Heart right ventricle (tissue), 16 donors: ENCODE measurements at places on chromosomes 4 and X. TPM values are rescaled to one million over a fixed set of nuclear protein-coding genes. Genes with fewer than 3 reads are reported as not detected.

DNA sequence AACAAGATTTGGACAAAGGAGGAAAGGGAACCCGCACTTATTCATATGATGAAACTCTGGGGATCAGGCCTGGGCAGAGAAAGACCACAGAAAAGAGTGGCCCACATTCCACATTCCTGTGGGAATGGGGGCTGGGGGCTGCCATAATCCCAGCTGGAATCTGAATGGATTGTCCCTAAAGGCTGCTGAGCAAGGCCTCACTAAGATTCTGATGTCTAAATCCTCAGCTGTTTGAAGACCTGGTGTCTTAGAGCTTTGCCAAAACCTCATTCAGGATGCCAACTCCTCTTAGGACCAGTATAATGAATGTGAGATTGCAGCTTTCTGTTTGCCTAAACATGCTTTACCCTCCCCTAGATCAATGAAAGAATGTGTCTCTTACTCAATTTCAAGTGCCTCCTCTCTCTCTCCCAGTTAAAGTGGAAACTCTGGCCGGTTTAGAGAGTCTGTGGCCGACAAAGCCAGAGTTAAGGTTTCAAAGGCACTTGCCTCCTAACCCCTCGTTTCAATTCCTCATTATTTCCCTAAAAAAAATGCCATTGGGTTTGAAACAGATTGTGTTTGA, 33.3 kb upstream of the GPC4 start:
- no peak for DNase-seq

- DNase-seq = peak; percentile 36
These were observed 37.6 kb downstream of the SEPTIN11 start for GRCh38 chr4:76987153-76987591.

DNA sequence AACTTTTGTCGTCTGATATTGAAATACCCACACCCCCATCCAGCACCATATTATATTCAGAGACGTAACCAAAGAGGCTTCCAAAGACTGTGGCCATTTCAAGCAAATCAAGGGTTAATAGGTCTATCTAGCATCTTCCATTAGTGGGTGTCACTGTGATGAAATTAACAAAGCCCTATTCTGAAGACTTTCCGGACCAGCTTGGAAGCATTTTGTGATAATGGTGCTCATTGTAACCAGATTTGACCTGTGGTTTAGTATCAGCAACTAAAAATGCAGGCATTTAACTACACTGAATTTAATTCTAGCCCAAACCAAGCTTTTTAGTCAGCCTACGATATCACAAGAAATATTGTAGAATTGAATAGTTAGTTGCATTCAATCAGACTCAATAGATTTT, 309.7 kb upstream of the TENM3 start:
- DNase-seq = no peak

GRCh38 chrX:155745792-155746191, 133.0 kb upstream of the TMLHE start:
- DNase-seq = peak; percentile 23

- DNase-seq = no peak
These were observed 398.1 kb upstream of the RPS6KA3 start for GRCh38 chrX:20664774-20665173.

DNA sequence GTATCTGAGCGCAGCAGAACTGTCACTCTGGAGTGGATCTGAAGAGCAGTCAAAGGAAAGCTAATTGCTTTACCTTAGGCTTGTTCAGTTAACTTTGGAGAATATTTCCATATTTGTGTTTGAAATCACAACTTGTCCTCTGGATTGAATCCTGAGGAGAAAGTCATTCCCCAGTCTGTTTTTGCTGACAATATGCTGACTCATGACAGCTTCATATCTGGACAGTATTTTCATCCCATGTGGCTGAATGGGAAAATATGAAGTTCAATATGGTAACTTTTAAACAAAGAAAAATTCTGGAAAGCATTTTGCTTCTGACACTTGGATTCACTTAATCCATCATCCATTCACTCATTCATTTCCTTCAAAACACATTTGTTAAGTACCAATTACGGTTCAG, 46.3 kb upstream of the MAGEC3 start:
- DNase-seq = no peak

TAB3 gene
- polyA plus RNA-seq = 3.9 TPM

NAT8L gene
- polyA plus RNA-seq = 0.19 TPM

DNA sequence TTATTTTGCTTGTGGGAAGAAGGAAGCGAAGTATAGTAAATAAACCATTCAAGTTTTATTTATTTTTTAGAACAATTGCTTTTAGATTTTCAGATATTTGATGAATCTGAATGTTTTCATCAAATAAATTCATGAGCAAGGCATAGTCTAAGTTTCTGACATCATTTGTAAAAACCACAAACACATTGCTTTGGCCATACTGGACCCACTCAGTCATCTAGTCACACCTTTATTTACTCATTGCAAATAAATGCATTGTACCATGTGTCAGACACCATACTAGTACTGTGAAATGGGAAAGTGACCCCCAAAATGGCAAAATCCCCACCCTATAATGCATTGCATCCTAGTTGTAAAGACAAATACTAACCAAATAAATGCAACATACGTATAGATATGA, 449.1 kb upstream of the SMIM31 start:
- DNase-seq = no peak

DNA sequence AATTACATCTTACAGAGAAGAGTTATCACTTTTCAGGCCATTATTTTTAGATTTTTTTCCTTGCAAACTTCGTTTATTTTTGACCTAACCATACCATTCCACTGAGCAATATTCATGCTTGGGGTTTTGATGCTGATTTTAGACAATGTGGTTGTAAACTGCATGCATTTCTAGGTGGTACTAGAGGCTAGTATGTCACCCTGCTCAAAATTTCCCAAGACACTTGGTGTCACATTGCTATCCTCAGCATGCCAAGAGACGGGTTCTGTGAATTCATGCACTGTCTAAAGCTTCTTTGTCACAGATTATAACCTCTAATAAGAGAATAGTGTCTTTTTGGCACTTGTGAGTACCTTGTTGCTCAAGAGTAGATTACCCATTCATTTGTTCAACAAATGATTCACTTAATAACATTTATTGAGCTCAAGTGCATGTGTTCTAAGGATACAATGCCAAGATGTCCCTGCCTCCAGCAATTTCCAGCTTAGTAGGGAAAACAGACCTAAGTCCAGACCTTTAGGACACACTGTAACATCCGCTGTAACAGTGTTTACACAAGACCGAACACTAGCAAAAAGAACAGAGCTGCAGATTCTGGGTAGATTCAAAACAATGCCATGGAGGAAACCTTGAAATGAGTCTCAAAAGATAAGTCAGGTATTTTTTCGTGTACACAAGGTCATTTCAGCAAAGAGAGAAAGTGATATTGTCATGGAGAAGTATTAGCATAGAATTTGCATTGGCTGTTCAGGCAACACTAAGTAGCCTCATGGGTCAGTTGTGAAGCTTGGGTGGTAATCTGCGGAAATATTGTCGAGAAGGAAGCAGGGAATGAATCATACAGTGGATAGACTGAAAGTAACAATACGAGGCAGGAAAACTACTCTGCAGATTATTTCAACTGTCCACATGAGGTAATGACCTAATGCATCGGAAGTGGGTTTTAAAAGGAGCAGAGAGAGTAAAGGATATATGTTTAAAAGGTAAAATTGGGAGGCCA, 515.1 kb upstream of the ZFP42 start:
- DNase-seq = no peak

DNA sequence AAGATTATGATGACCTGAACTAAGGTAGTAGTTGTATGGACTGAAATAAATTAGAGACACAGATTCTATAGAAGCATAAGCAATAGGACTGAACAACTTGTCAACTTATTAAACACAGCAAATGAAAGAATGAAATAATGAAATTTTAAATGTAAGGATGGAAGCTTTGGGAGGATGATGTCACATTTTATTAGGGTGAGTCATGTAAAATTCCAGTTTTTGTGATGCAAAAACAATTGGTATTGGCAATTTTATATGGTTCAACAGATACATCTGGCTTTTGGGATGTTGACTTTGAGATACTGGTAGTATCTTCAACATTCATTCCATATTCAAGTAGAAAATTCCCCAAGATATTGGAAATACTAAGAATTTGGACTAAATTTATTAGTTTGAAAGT, 72.7 kb upstream of the IL15 start:
- no peak for DNase-seq
